ENCODE measurements at places on chromosomes 7 and 10.

DNA sequence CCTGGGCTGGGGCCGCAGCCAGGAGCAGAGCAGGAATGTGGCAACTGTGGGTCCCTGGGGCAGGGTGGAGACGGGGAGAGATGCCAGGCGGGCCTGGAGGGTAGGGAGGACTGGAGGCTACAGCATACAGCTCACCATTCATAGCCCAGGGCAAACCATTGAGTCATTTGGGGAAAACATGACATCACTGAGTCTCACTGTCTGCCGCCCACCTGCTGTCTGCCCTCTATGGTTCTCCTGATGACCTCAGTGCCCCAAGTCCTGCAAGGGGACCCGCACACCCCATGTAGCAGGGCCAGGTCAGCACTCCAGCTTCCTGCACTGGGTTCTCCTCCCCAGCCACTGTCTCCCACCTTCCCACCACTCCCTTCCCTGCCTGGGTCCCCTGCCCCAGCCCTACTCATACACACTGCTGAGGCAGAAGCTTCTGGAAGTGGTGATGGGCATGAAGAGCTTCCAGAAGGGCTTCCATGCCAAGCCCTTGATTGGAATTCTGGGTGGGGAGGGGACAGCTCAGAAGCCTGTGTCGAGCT is 10.4 kb downstream of the CHST3 start:
- no peak for DNase-seq

DNA sequence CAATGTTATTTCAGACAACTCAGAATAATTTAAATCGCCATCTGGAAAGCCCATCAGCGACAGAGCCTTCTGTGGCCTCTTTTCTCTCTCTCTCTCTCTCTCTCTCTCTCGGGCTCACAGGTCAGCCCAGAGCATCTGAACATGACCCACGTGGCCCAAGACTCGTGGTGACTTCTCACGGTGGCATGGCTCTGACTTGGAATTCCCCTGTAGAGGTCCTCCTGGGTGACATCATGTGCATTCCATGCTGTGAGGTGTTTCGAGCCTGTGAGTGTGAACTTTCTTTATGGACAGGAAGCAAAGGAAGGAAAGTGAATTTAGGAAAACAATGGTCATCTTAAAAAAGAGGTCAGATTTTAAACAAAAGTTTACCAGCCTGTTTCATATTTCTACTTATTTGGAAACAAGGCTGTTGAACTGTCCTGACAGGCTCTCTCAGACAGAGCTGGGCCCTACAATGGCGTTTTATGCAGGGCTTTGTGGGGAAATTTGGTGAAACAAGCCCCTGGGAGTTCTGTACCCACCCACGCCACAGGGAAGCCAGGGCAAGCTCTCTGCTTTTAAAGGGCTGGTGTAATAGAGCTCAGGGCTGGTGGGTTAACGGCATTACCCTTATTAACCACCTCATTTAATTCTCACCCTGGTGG is 359.7 kb upstream of the ZNF32 start:
- no peak for DNase-seq

DNA sequence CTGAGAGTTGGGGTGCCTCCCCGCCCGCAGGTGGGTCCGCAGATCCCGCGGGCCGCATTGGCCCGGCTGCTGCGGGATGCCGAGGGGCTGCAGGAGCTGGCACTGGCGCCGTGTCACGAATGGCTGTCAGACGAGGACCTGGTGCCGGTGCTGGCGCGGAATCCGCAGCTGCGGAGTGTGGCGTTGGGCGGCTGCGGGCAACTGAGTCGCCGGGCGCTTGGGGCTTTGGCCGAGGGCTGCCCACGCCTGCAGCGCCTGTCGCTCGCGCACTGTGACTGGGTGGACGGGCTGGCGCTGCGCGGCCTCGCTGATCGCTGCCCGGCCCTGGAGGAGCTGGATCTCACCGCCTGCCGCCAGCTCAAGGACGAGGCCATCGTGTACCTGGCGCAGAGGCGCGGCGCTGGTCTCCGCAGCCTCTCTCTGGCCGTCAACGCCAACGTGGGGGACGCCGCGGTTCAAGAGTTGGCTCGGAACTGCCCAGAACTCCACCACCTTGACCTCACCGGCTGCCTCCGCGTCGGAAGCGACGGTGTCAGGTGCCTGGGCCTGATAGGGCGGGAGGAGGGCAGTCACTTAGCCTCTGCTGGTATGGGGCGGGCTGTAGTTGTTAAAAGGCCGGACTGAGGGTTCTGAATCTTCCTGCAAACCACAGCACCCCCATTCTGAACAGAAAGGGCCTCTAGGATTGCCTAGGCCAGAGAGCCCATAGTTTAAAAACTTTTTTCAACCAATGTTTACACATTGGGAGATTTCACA is 1.3 kb downstream of the FBXL15 start:
- DNase-seq = no peak

- DNase-seq = no peak
Observed at GRCh38 chr10:98901441-98902110, 334.1 kb downstream of the HPSE2 start.

DNA sequence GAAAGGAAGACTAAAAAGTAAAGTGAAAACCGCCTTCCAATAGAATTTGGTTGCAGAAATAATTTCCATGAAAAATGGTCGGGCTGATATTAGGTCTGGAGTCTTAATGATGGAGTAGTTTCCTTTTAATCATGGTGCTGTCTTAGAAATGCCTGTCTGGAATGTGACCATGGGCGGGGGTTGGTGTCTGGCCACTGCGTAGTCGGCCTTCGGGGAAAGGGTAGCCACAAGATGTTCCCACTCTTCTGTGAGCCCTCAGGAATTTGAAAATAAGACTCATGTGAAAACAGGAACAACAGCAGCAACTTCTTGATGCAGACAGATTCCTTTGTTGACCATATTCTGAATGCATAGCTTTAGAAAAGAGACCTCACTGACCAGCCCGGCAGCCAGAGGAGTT is 176.8 kb downstream of the KIAA1217 start:
- no peak for DNase-seq

DNA sequence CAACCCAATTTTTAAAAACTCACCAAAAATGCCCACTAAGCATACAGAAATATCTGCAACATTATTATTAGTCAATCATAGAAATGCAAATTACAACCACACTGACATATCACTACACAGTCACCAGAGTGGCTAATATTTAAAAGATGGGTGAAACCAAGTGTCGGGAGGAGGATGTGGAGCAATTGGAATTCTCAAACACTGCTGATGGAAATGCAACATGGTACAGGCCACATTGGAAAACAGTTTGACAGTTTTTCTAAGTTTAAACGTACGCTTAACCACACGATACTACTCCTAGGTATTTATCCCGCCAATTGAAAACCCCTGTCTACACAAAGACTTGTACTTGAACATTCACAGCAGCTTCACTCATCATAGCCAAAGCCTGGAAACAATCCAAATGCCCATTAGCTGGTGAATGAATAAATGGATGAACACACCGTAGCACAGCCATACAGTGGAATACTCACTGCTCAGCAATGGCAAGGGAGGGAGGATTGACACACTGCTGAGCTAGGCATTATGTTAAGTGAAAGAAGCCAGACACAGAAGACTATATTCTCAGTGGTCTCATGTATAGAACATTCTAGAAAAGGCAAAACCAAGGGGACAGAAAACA is 16.3 kb downstream of the GCK start:
- no peak for DNase-seq

GRCh38 chr10:37712489-37713131 is 144.8 kb downstream of the ZNF248 start:
- DNase-seq = no peak
